ENCODE measurements at places on chromosomes 1 and 21.

- DNase-seq, result no peak
Measured at GRCh38 chr1:8560035-8560434, 242.1 kb downstream of the SLC45A1 start.

GRCh38 chr1:237702161-237702560 is 188.6 kb downstream of the ZP4 start:
- DNase-seq, result no peak

- no peak for DNase-seq
Measured at GRCh38 chr21:28640326-28640725, 352.4 kb downstream of the LTN1 start.

- peak; percentile 76 for DNase-seq
Measured at GRCh38 chr1:157090196-157090647, 9.4 kb downstream of the ETV3L start.

GRCh38 chr1:15941044-15941840 is 34.7 kb downstream of the ZBTB17 start:
- no peak for DNase-seq

GRCh38 chr1:205182930-205183329 is 28.6 kb downstream of the DSTYK start:
- DNase-seq, result no peak

GRCh38 chr1:53644496-53644895 is 94.5 kb downstream of the GLIS1 start:
- no peak for DNase-seq

GRCh38 chr1:220307607-220308006 is 35.4 kb upstream of the RAB3GAP2 start:
- no peak for DNase-seq

GRCh38 chr1:78224246-78224785 is 178.6 kb downstream of the GIPC2 start:
- no peak for DNase-seq

DNA sequence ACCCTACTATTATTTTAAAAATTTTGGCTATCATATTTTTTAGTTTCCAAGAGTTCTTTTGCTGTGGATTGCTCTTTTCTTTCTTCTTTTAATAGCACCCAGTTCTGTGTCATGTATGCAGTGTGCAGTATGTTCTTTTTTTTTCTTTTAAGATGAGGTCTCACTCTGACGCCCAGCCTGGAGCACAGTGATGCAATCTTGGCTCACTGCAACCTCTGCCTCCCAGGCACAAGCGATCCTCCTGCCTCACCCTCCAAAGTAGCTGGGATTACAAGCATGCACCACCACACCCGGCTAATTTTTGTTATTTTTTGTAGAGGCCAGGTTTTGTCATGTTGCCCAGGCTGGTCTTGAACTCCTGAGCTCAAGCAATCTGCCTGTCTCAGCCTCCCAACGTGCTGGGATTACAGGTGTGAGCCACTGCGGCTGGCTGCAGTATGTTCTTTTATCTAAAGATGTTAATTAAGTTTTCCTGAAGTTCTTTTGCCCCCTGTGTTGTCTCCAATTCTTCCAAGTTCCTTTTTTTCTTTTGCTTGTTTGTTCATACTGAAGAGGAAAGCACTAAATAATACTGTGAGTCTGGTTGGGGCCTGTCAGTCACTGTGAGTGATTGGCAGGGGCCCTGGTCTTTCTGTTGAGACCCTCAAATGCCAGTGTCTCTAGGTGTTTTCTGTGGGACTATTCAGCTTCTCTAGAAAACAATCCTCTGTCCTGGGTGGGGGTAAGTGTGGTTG is 17.5 kb upstream of the TTC22 start:
- DNase-seq, result no peak

GRCh38 chr1:186957314-186957713 is 128.6 kb downstream of the PLA2G4A start:
- DNase-seq, result no peak

DNA sequence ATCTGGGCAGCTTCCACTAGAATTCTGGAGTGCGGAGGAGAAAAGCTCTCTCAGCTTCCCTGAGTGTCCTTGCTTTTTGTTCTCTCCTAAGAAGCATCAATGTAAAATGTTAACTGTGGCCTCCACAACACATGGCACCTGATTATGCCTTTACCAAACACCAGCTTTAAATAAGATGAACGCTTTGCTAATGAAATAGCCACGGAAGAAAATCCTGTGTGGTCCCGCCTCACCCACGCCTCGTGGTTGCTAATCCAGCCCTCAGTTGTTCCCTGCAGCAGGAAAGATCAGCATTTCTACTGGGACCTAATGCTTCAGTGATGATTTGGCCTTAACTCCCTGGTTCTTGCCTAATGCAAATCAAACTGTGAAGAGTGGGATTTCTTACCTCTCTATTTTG is 1.8 kb upstream of the ERG start:
- DNase-seq, result no peak

DNA sequence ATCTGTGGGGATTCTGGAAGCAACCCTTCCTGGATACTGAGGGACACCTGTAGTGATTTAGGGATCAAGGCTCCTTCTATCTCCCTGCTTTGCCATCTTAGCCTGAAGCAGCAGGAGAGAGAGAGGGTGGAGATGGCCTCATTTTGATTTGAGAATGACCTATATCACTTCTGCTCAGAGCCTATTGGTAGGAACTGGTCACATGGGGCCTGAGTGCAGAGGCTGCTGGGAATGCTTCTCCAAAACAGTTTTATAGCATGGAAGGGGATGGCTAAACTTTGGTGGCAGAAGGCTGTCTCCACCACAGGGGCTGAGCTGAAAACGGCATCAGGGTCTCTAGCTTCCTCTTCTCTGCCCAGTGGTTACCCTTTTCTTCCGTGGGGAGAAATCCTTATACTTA is 105.8 kb downstream of the TBX19 start:
- no peak for DNase-seq

DNA sequence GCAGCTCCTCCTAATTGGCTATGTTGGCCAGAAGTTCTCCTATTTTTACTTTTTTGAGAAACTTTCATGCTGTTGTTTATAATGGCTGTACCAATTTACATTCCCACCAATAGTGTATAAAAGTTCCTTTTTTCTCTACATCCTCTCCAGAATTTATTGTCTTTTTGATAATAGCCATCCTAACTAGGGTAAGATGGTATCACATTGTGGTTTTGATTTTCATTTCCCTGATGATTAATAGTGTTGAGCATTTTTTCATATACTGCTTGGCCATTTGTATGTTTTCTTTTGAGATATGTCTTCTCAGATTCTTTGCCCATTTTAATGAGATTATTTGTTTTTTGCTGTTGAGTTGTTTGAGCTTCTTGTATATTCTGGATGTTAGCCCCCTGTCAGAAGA is 46.8 kb downstream of the NTMT2 start:
- DNase-seq, result no peak

DNA sequence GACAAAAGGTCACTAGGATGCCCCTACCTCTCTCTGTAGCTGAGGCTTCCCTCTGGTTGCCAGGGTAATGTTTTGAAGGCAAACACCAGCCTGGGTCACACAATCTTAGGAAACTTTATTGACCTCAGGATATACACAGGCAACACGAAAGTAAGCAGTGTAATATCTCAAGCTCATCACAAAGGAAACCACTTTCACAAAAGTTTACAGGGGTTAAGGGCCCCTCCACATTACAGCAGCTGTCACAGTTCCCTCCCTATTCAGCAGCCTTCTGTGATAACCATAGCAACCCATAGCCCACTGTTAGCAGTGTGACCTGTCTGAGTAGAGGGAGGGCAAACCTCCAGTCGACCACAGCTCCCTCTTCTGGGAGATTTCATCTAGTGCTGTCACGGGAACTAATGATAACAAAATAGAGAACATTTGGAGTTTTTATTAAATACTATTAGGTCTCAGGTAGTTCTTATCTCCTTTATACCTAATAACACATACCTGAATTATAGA is 149.8 kb downstream of the PTPRC start:
- no peak for DNase-seq

DNA sequence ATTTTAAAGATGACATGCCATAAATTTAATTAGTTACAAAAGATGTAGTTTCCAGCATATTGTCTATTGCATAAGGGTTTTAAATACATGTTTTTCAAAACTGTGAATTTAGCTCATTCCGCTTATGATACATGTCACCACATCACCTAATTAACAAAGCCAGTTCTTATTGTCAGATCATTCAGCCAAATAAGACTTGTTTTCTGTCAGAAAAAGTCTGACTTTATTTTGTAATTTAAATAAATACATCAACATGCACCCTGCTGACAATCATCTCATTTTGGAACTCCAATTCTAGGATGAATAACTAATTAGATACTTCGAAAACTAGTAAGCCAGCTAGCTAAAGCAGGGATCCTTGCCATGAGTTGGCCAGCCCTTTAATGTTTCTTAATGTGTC is 110.9 kb upstream of the APP start:
- no peak for DNase-seq

DNA sequence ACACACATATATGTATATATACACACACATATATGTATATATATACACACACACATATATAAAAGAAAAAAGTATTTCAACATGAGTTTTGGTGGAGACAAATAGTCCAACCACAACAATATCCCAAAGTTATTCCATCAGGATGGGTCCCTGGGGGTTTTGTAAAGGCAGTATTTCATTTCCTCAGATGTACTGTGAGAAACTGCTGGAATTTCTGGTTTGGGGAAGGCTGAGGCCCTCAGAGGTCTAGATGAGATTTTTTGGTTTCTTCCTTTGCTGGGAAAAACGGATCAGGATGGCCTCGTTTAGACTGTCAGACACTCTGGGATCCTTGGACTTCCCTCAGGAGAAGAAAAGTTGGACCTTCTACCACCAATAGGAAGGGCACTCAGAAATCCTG is 36.5 kb upstream of the TENT5B start:
- no peak for DNase-seq

- no peak for DNase-seq
Measured at GRCh38 chr1:53368314-53369033, 40.6 kb upstream of the LRP8 start.

- DNase-seq, result no peak
Measured at GRCh38 chr1:204249736-204250427, 36.1 kb upstream of the GOLT1A start.

GRCh38 chr1:51472359-51472758 is 46.7 kb downstream of the EPS15 start:
- DNase-seq, result no peak

DNA sequence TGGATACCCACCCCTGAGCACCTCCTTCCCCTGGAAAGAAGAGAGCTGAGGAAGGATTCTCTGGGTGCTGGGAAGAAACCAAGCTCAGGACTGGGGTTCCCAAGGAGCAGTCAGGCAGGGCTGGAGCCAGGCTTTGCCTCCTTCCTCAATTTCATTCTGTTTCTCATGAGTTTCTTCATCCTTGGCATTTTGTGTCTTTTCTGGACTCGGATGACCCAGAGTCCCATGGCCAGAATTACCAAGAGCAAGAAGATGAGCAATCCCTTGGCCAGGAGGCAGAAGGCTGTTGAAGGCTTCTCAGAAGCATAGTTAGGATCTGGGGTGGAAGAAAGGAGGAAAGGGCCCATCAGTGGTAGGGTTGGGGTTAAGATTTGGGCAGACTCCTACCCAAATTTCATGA is 2.5 kb downstream of the SLAMF9 start:
- no peak for DNase-seq

GRCh38 chr1:170284951-170285350 is 139.2 kb downstream of the NTMT2 start:
- no peak for DNase-seq

- DNase-seq, result no peak
Measured at GRCh38 chr1:6471970-6472368, 6.0 kb upstream of the TNFRSF25 start.

DNA sequence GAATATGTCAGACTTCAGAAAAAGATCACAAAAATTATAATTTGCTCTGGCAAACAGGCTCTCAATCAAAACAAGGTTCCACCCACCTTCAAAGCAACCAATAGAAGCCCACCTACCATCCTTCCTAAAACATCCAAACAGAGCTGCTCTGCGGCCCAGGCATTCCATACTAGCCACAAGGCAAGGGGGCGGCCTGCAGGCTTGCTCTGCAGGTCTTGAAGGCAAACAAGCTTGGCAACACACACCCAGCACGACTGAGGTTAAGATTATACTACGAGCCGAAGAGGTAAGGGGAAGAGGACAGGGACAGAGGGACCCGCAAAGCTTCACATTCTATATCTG is 207.3 kb downstream of the SLC45A1 start:
- peak; percentile 3 for DNase-seq

DNA sequence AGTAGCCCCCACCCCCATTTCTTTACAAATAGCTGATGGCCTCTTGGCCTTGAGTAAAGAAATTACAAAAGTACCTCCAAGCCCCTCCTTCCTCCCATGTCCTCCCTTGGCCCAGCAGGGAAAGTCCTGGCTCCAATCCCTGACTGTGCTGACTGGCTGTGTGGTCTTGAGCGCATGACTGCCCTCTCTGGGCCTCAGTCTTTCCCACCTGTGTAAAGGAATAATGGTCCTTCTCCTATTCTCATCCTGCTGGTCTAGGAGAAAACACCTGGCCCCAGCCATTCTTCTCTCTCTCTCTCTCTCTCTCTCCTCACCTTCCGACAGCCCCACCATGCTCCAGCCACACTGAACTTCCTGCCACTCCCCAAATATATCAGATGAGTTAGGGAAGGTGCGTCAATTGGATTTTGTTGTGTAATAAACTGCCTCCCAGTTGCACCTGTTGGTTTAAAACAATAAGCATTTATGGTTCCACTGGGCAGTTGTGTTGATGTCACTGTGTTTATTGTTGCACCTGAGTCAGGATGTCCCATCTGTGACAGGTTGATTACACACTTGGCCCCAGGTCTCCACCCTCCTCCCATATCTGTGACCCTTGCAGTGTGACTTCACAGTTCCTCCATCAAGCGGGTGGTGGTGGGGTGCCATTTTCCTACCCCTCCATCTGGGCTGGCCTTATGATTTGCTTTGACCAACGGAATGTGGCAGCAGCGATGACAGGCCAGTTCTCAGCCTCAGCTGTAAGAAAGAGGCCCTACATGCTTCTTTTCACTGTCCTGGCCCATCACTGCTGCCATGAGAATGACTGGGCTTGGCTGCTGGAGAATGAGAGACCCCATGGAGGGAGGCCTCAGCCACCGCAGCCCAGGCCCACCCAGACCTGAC is 22.3 kb upstream of the LRP8 start:
- no peak for DNase-seq

DNA sequence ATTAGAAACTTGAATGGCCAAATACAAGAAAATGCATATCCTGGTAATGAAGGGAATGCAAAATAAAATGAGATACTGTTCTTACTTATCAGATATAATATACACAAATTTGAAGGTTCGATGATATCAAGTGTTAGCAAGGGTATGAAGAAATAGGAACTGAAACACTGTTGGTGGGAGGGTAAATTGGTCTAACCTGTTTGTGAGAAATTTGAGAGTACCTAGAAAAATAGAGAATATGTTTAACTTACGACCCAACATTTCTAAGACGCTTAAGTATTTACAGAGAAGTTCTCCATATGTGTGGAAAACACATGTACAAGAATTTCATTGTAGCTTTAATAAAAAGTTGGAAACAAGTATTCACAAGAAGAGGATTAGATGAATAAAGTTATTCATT is 25.9 kb downstream of the ATG4C start:
- DNase-seq, result no peak

- DNase-seq, result no peak
Measured at GRCh38 chr1:87278825-87279535, 49.7 kb upstream of the LMO4 start.

- DNase-seq, result no peak
Measured at GRCh38 chr1:234221601-234222000, 151.7 kb upstream of the COA6 start.

Data from activated CD4-positive, CD25-positive, alpha-beta regulatory T cell treated with anti-CD3 and anti-CD28 coated beads, Interleukin-2, amount 50 U/mL, for 16 hours (primary cell).